ENCODE measurements at places on chromosomes 13 and 19.

DNA sequence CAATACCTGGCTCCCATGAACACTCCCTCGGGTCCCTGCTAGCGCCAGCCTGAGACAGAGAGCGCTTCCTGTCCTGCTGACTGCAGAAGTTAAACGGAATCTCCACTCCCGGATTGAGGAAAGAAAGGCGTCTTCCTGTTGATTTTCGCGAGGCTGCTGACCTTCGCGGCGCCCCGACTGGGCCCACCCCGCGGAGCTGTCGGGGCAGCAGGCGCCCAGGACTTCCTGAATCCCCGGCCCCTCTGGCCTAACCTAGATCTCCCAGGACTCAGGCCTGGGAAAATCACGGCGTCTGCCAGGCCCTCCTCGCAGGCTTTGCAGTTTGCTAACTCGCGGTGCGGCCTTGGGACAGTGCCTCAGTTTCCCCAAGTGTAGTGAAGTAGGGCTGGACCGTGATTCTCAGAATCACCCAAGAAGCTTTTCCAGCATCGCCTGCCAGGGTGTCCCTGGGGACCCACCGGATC lies 108.8 kb downstream of the KCTD15 start:
- DNase-seq, result no peak

- DNase-seq, result no peak
Measured at GRCh38 chr19:45779231-45780145, 2.8 kb downstream of the DMPK start.

GRCh38 chr13:106961216-106961615 lies 393.3 kb upstream of the ARGLU1 start:
- no peak for DNase-seq

GRCh38 chr19:1893791-1894190 lies 8.5 kb upstream of the ABHD17A start:
- DNase-seq, result no peak

DNA sequence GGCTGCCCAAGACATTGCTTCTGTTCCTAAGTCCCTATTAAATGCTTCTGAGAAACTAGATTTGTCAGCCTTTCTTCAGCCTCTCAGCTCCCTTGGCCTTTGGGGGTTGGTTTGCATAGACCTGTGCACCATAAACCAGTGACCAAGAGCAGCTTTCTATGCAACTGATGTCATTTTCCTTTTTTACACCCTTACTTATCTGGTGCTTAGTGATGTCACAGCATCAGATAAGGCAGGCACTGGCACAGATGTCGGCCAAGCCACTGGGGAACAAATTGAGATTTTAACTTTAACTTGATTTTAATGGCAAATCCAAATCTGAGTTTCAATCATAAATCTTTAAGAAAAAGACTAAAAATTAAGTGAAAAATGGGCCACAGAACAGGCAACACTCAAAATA lies 59.8 kb downstream of the RUBCNL start:
- DNase-seq, result no peak

- no peak for DNase-seq
Measured at GRCh38 chr13:88124142-88124541, 453.0 kb downstream of the SLITRK5 start.

GRCh38 chr13:73544175-73544574 lies 485.4 kb downstream of the KLF5 start:
- DNase-seq, result no peak

- no peak for DNase-seq
Measured at GRCh38 chr13:102504002-102504401, 92.8 kb upstream of the TPP2 start.

GRCh38 chr19:15253061-15253460 lies 20.8 kb upstream of the EPHX3 start:
- no peak for DNase-seq

GRCh38 chr19:5139583-5140325 lies 170.8 kb downstream of the KDM4B start:
- DNase-seq, result no peak

- no peak for DNase-seq
Measured at GRCh38 chr13:91270031-91270430, 77.5 kb upstream of the MIR17HG start.

- no peak for DNase-seq
Measured at GRCh38 chr19:16160943-16161560, 12.3 kb downstream of the CIB3 start.

DNA sequence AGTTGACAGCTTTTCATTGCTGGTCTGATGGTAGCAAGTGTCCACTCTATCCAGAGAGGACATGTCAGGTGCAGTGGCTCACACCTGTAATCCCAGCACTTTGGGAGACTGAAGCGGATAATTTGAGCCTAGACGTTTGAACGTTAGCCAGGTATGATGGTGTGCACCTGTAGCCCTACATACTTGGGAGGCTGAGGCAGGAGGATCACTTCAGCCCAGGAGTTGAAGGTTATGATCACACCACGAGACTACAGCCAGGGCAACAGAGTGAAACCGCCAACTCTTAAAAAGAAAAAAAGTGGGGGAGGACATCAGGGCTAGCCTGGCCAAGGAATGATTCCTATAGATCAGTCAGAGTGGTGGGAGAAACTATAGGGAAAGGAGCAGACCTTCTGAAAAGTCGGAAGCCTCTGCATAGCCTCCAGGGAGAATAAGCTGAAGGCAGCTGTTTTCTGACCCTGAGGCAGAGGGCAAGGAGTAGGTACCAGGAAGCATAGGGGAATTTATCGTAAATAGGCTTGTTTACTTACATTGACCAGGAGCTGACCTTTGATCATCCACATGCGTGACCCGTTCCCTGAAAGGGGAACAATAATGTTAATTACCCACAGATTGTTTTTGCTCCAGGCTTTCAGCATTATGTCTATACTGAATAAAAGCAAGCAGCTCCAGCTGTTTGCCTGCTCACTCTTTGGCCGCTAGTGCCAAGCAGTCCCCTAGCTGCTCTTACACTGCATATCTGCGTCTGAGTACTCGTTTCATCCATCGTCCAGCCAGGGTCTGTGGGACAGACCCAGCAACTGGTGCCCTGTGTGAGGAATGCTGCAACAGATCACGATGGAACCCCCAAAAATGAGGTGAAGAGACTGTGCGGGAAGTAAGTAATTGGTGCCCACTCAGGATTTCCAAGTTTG lies 161.6 kb downstream of the RNF17 start:
- no peak for DNase-seq

GRCh38 chr19:41691268-41691970 lies 3.3 kb upstream of the CEACAM7 start:
- no peak for DNase-seq

DNA sequence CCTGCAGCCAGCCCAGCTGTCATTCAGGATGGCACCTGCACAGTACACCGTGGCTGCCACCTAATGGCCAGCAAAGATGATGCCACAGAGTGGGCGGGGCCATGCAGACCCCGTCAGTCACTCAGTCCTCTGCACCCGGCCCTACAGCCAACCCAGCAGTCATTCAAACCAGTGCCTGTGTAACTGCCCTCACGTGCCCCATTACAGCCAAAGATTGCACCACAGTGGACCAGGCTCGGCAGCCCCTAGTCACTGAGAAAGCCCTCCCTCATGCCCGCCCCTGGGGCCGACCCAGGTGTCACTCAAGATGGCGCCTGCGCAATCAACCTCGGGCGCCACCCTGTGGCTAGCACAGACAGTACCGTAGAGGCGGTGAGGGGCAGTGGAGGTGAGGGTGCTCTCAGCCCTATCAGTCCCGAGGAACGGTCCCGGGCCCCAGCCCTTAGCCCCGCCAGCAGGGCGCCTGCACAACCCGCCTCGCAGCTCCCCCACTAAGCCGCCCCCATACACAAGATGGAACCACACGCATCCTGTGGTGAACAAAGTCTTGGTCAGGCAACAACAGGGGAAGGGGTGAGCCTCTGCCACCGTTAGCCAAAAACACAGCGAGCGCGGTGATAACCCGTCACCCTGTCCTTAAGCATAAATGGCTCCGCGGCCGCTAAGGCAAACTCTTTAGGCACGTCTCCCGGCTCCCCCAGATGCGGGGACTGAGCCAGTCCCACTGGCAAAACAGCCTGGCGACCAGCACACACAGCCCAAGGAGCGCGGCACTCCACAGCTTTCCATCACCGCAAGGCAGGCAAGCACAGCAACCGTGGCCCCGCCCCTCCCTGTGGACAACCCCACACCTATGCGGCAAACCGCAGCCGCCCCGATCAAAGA lies 2.3 kb downstream of the PEG3 start:
- DNase-seq, result no peak

DNA sequence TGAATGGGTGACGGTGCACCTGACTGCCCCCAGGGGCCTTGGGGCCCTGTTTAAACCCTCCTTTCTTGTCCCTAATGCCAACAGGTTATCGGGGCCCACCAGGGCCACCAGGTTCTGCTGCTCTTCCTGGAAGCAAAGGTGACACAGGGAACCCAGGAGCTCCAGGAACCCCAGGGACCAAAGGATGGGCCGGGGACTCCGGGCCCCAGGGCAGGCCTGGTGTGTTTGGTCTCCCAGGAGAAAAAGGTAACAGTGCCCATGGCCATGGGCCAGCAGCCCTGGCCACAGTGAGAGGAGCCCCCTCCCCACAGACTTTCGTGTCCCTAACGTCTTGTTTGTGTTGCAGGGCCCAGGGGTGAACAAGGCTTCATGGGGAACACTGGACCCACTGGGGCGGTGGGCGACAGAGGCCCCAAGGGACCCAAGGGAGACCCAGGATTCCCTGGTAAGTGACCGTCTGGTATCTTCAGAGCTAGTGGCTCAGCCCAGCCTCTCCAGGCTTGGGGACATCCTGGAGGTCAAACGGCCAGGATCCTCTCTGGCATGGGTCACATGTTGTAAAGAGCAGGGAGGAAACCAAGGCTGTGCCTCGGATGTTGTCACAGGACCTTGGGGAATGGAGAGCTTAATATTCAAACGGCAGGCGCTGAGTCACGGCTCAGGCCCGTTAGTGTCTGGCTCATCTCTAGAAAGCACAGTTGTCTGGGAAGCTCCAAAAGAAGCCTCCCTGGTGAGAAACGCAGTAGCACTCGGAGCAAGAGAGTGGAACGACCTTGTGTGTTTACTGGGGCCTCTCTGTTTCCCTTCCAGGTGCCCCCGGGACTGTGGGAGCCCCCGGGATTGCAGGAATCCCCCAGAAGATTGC lies 58.3 kb downstream of the RAB20 start:
- no peak for DNase-seq

DNA sequence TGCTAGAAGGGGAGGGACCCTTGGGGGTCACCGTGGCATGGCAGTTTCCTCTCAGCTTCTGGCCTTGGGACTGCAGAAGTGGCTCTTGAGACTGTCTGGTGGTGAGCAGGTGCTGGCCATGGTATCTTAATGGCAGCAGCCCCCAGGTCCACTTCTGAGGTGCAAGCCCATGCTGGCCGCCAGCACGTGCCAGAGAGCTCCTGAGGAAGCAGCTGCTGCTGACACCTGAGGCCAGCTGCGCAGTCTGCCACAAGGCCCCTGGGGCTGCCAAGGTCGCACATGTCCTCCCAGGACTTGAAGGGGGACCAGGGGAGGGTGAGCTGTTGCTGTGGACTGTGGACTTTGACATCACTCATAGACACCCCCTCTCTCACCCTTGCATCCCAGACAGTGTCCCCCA lies 48.0 kb downstream of the NFIX start:
- no peak for DNase-seq

DNA sequence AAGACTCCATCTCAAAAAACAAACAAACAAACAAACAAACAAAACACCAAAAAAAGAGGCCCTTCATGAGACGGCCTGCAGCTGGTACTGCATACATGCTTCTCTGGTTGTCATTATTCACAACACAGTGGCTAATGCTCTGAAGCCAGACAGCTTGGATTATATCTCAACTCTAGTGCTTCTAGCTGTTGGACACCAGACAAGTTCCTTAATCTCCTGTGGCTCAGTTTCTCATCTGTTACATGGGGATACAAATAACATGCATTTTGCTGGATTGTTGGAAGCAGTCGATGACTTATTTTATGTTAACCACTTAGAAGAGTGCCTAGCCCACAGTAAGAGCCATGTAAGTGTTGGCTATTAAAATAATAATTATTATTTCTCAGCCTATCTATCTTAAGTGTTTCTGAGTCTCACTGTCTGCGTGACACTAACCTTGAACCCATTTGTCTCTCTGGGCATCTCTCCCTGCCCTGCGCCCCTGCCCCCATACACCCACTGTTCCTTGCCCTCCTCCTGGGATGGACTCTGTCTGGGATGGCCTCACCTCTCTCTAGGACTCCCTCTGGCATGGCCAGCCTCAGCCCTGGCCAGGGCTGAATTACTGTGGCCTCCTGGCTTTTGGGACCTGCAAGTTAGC lies 3.1 kb upstream of the JUNB start:
- no peak for DNase-seq

GRCh38 chr13:94435604-94436226 lies 43.8 kb downstream of the DCT start:
- no peak for DNase-seq

All from epithelial cell of proximal tubule (primary cell).